H1 (cell line): ENCODE measurements at places on chromosomes 2 and 18. TPM values are rescaled to one million over a fixed set of nuclear protein-coding genes. Genes with fewer than 3 reads are reported as not detected.

GRCh38 chr2:1758774-1759610 lies 14.7 kb upstream of the PXDN start:
- no peaks in the 10 kb centered on the region for H3K27me3 ChIP-seq
- H3K36me3 ChIP-seq, result no peaks in the 10 kb centered on the region
- no peaks in the 10 kb centered on the region for H3K4me1 ChIP-seq
- no peak overlapping the region for H3K27ac ChIP-seq
- no peak for DNase-seq

DNA sequence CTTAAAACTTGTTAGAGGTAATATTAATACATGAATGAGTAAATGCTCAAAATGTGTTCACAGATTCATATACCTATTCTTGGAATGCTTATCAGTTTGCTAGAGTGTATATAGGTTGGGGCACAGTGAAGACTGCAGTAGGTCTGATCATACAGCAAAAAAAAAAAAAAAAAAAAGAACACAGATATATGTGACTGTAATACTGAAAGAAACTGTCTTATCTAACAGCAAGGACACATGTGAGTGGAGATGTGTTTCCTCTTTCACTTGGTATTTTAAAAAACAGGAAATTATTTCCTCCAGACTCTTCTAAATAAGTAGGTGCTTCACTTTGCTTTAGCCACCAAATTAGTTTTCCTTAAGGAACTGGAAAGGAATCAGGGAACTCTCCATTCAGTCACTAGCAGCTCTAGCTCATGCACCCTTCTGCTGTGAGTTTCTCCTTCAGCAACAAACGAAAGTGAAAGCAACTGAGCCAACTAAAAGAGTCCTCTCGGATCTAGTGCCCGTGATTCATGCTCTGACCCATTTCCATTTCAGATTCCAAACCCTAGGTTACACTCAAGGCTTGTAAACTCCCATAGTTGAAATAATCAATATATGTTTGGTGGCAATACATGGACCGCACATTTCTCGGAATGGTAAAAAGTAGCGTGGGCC lies 98.5 kb downstream of the DSEL start:
- H3K36me3 ChIP-seq, result no peaks in the 10 kb centered on the region
- no peaks in the 10 kb centered on the region for H3K4me1 ChIP-seq
- H3K4me3 ChIP-seq, result no peak overlapping the region
- H3K27me3 ChIP-seq, result no peaks in the 10 kb centered on the region

The LRRTM4 gene
- total RNA-seq, result 8.1 and 9.5 TPM in 2 replicates

- H3K27ac ChIP-seq, result no peak overlapping the region
- DNase-seq, result peak; percentile 5
- H3K36me3 ChIP-seq, result no peaks in the 10 kb centered on the region
- H3K27me3 ChIP-seq, result no peaks in the 10 kb centered on the region
Measured at GRCh38 chr2:126482582-126483464, 173.1 kb upstream of the GYPC start.

The PTPN2 gene
- total RNA-seq, result 54.0 and 54.5 TPM in 2 replicates

DNA sequence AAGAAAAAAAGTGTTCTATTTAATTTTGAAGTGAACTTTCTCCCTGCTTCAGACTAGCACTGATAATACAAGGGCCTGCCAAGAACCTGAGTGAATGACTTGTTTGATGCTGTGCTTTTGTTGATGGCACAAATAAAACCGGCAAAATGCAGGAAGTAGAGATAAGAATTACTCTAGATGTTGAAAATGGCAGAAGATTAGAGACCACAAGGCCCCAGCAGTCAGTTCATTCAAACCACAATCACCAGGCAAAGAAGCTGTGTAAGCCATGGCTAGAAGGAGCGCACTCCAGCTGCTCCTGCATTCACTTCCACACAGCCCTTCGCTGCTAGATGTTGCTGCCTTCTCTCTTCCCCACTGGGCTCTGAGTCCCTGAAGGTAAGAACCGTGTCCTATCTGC lies 297.1 kb downstream of the AGPS start:
- H3K27ac ChIP-seq, result no peak overlapping the region
- no peaks in the 10 kb centered on the region for H3K27me3 ChIP-seq
- peaks cover 3% of the 10 kb centered on the region; the same call in 1 of the 2 replicates for H3K4me1 ChIP-seq
- DNase-seq, result no peak
- no peak overlapping the region for H3K4me3 ChIP-seq
- no peaks in the 10 kb centered on the region for H3K36me3 ChIP-seq

The TUBB8B gene
- 0.36 and 0.60 TPM in 2 replicates for total RNA-seq

DNA sequence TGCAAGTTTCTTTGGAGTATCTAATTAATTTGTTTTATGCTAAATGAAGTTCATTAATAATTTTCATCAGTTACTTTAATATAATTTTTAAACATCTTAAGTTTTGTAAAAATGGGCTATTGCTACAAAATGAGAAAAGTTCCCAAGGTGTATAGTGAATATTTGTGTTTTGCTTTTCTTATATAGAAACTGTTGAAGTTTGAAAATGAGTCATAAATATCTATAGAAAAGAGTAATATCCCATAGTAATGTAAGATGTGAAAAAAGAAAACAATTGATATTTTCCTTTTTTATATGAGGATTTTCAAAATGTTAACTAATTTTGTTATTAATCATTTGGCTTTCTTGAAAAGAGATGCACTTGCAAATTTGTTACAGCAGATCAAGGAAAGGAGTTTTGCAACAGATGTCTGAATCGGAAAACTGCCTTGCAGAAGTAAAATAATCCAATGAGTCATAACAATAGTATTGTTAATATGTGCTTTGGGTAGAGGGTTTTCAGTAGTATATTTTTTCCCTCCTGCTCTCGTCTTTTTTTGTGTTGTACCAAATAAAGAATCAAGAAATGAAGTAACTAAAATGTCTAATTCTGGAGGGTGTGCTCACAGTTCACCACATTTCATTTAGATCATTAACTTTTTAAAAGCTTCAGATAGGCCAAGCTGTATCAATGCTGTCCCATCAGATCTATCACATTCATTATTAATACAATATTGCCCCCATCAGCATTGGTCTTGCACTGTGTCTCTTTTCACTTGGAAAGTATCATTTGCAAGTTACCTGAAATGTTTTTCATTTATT lies 15.5 kb downstream of the DUSP19 start:
- no peaks in the 10 kb centered on the region for H3K36me3 ChIP-seq
- no peaks in the 10 kb centered on the region for H3K27me3 ChIP-seq
- H3K4me1 ChIP-seq, result no peaks in the 10 kb centered on the region
- no peak for DNase-seq

- no peak overlapping the region for H3K4me3 ChIP-seq
- no peak for DNase-seq
- no peaks in the 10 kb centered on the region for H3K4me1 ChIP-seq
- no peaks in the 10 kb centered on the region for H3K36me3 ChIP-seq
Measured at GRCh38 chr2:217216982-217217381, 357.1 kb upstream of the TNP1 start.

DNA sequence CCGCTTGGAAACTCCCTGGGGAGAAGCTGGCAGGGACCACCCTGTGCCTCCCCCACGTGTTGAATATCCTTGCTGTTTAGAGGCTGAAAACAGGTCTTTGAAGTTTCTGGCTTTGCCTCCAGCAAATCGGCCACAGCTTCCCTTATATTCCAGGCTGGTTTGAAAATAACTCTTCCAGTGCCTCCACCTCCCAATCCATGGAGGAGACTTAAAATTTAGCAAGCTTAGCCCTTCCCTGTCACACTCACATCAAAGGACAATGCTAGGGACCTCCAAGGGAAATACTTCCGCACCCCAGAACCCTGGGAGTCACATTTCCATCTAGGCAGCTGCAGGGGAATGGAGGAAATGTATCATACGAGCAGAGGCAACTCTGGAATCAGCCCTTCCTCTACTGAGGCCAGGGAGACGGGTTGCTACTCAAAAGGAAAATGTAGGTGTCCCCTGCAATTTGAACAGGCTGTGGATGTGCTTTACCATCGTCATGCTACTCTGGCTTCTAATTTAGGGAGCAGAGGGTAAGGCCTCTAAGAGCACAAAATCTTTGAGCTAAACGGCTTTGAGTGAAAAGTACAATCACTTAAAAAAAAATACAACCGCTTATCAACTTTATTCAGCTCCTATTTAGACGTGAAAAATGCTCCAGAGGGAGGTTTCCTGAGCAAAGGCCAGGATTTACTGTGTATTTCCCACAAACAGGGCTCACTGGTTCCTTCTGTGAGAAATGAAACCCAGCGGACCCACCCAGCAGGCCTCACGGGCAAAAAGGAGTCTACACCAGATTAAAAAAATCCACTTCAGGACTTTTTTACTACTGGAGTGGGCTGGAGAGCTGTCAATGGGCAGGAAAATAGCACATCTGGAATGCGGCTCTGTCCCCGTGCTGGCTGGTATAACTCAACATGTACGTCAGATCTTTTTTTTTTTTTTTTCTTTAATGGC lies 49.4 kb upstream of the PKDCC start:
- no peak for DNase-seq
- H3K4me1 ChIP-seq, result no peaks in the 10 kb centered on the region
- no peak overlapping the region for H3K4me3 ChIP-seq
- H3K27me3 ChIP-seq, result no peaks in the 10 kb centered on the region
- H3K36me3 ChIP-seq, result no peaks in the 10 kb centered on the region

DNA sequence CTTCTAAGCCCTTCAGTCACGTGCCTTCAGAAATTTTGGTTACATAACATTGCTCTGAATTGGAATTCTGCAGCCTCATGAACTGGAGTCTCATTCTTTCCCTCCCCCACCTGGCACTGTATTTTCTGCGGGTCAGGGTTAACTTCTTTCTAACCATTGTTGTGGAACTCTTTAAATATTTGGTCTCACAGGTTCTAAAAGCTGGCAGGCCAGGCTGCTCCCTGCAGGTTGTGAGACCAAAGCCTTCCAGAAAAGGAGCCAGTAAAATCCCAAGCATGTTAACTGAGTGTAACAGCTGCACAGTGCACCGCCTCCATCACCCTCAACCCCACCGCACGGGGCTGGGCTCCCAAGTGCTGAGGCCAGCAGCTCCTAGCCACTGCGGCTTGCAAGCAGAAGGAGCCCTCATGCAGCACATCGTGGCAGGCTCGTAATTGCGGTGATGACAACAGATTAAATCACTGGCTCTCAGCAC lies 174.1 kb upstream of the ALPP start:
- H3K27ac ChIP-seq, result peak overlapping the region; percentile 36; the same call in 1 of the 2 replicates
- H3K4me3 ChIP-seq, result no peak overlapping the region
- no peaks in the 10 kb centered on the region for H3K36me3 ChIP-seq
- H3K4me1 ChIP-seq, result no peaks in the 10 kb centered on the region; the same call in 1 of the 2 replicates
- no peaks in the 10 kb centered on the region for H3K27me3 ChIP-seq
- DNase-seq, result no peak

GRCh38 chr2:220422676-220423075 lies 795.2 kb downstream of the SLC4A3 start:
- H3K27me3 ChIP-seq, result no peaks in the 10 kb centered on the region
- no peaks in the 10 kb centered on the region for H3K36me3 ChIP-seq
- no peak overlapping the region for H3K4me3 ChIP-seq
- no peak for DNase-seq
- H3K4me1 ChIP-seq, result no peaks in the 10 kb centered on the region; the same call in 1 of the 2 replicates
- no peak overlapping the region for H3K27ac ChIP-seq

The CFAP65 gene
- 0.13 and 0.19 TPM in 2 replicates for total RNA-seq

DNA sequence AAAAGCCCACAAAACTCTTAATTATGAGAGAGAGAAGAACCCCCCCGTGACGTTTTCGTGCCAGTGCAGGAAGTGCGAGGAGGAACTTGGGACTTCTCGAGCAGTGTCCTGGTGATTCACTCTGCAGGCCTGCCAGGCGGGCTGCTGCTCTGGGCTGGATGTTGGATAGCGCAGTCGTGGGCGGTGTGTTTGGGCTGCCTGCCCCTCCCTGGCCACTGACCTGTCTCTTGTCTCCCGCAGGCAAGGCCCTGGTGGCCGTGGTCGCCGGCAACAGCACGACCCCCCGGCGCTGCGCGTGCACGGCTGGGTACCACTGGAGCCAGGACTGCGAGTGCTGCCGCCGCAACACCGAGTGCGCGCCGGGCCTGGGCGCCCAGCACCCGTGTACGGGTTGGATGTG lies 29.0 kb downstream of the TNFRSF11A start:
- no peaks in the 10 kb centered on the region for H3K27me3 ChIP-seq
- peaks cover 8% of the 10 kb centered on the region for H3K36me3 ChIP-seq
- no peak overlapping the region for H3K4me3 ChIP-seq
- H3K27ac ChIP-seq, result peak overlapping the region; percentile 19; the same call in 1 of the 2 replicates
- H3K4me1 ChIP-seq, result peaks cover 4% of the 10 kb centered on the region

The TXNDC2 gene
- 0.09 TPM in 1 of 2 replicates, not detected in the other for total RNA-seq

DNA sequence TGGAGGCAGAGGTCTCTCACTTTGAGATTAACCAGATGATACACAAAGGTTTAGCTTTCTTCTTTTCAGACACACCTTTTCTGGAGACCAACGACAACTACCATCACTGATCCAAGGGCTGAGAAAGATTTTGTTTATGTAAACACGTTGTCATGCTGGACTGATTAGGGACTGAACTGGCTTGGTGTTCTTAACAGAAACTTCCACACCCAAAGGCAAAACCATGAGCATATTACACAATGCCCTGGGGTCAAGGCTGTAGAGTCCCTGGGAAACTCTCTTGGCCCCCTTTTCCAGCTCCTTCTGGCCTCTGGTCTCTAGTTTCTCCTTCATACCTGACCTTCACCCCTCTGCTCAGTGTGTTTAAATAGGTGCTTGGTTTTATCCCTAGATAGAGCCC lies 447.0 kb upstream of the TCF4 start:
- no peaks in the 10 kb centered on the region for H3K4me1 ChIP-seq
- no peaks in the 10 kb centered on the region for H3K36me3 ChIP-seq
- no peak for DNase-seq

The CFC1 gene
- 0.31 TPM in 1 of 2 replicates, not detected in the other for total RNA-seq

The MERTK gene
- total RNA-seq, result 6.1 and 7.0 TPM in 2 replicates

GRCh38 chr2:48938231-48938630 lies 182.7 kb upstream of the LHCGR start:
- H3K4me1 ChIP-seq, result no peaks in the 10 kb centered on the region
- no peaks in the 10 kb centered on the region for H3K36me3 ChIP-seq
- no peak overlapping the region for H3K27ac ChIP-seq
- no peaks in the 10 kb centered on the region for H3K27me3 ChIP-seq

The SPATA3 gene
- total RNA-seq, result not detected in 2 replicates

GRCh38 chr18:71598374-71598773 lies 945.8 kb downstream of the CBLN2 start:
- no peak overlapping the region for H3K27ac ChIP-seq
- no peak for DNase-seq
- H3K36me3 ChIP-seq, result no peaks in the 10 kb centered on the region
- no peaks in the 10 kb centered on the region for H3K27me3 ChIP-seq
- no peaks in the 10 kb centered on the region for H3K4me1 ChIP-seq
- no peak overlapping the region for H3K4me3 ChIP-seq

DNA sequence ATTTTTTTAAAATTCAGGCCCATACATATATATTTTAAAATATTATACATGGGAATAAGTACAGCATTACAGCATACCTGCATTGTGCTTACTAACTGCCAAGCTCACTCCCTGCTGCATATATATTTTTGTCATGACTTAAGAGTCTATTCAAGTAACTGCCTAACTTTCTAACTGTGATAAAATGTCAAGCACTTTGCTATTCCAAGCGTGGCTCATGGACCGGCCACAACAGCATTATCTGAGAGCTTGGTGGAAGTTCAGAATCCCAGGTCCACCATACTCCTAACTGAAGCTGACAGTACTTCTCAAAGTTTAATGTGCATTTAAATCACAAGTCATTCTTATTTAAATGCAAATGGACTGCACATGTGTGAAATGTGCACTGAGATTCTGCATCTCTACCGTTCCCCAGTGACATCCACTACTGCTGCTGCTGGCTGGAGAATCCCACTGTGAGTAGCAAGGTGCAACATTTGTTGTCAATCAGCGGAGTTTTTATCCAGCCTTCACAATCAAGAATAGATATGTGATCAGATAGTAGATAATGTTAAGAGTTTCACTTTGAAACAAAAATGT lies 79.1 kb downstream of the DYM start:
- no peaks in the 10 kb centered on the region for H3K36me3 ChIP-seq
- DNase-seq, result no peak
- H3K4me3 ChIP-seq, result no peak overlapping the region
- H3K27me3 ChIP-seq, result no peaks in the 10 kb centered on the region
